Ecto neural progenitor cell (in vitro differentiated cells): ENCODE measurements at places on chromosomes 5 and 9.

GRCh38 chr9:104774831-104775573 lies 11.1 kb downstream of the NIPSNAP3B start:
- no peak for DNase-seq

- no peak for DNase-seq
Observed at GRCh38 chr5:115202952-115203351, 33.2 kb upstream of the TRIM36 start.

DNA sequence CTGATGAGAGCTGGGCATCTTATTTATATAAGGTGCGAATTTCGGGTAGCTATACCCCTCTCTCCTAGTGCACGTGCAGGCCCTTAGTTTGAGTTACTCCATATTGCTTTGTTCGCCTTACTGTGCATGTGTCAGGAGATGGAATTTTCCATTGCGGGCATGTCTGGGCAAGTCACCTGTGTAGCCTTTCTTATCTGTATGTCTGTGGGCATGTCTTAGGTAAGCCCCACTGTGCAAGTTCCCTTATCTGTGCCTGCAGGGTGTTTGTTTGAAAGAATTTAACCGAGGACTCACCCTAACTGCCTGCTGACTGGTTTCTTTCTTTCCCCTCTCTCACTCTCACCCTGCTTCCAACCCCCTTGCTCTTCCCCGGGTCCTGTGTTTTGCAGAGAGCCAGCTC lies 140.7 kb upstream of the RANBP3L start:
- DNase-seq, result no peak

GRCh38 chr5:86546582-86546981 lies 71.2 kb upstream of the COX7C start:
- no peak for DNase-seq
